Breast epithelium (tissue), 4 donors: ENCODE measurements at places on chromosomes 2 and 18.

DNA sequence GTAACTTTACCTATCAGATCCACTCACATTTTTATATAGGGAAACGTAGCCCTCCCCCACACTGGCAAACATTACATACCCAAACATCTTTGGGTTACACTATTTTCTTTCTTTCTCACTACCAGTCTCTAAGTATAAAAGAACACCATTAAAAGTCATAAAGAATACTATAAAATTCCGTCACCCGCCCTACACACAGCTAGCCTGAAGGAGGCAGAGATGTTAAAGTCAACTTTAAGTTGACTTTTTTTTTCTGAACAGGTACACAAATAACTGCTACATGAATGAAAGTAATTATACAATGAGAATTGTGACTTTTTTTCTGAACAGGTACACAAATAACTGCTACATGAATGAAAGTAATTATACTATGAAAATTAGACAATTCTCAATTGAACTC, 628.3 kb downstream of the NUP35 start:
- DNase-seq, result no peak

GRCh38 chr2:183348492-183348891, 224.2 kb downstream of the NUP35 start:
- no peak for DNase-seq

- DNase-seq, result no peak
Observed at GRCh38 chr2:12269041-12269972, 447.4 kb upstream of the TRIB2 start.

DNA sequence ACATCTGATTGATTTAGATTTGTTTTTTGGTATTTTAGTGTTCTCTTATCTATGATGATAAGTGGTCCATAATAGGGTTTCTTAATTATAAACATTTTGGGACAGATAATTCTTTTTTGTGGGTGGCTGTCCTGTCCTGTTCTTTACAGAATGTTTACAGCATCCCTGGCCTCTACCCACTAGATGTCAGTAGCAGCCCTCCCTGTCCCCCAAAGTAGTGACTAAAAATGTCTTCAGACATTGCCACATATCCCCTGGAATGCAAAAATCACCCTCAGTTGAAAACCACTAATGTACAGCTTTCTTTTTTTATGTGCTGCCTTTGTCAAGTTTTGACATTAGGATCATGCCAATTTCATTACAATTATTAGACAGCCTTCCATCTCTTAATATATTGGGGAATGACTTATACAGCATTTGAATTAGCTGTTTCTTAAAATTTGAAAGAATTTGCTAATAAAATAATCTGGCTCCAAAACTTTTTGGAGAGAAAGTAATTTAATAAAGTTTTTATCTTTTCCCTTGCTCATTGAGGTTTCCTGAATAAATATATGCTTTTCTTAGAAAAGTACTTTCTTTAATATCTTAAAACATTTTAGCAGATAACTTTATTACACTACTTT, 19.5 kb downstream of the WIPF1 start:
- no peak for DNase-seq

- no peak for DNase-seq
Observed at GRCh38 chr2:233831011-233831721, 23.2 kb downstream of the HJURP start.

DNA sequence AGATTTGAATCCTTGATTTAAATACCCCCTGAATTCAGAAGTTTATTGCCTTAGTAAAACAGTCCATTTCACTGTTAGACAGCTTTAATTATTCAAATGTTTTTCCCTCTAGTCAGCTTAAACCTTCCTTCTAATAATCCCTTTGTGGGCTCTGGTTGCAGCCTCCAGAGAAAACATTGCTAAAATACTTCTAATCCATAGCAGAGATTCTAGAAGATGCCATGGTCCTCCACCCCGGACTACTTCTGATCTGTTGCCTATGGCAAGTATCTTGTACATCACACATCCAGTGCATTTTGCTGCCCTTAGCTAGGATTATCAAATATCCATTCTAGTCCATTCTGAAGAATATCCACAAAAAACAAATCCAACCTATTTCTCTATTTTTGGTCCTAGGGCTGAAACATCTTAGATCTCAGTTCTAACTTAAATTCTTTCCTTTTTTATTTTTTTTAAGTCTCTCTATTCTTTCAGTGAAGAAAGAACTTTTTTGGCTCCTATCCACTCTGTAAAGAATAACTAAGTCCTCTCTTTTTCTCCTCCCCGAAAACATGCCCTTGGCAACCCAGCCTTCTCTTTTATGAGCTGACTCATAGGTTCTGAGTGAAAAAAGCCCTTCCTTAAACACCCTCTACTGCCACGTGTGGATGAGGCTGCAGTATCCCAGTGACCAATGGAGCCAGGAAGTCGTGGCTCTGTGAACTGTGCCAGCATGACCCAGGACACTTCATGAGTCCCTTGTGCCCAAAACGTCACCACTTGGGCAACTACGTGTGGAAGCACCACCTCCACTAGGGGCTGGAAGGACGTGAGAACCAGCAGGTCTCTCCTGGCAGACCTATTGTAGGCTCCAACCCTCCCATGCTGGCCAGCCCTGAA, 349.8 kb downstream of the TNS1 start:
- peak; percentile 55 for DNase-seq

GRCh38 chr18:48909721-48910120, 41.0 kb downstream of the SMAD7 start:
- no peak for DNase-seq

DNA sequence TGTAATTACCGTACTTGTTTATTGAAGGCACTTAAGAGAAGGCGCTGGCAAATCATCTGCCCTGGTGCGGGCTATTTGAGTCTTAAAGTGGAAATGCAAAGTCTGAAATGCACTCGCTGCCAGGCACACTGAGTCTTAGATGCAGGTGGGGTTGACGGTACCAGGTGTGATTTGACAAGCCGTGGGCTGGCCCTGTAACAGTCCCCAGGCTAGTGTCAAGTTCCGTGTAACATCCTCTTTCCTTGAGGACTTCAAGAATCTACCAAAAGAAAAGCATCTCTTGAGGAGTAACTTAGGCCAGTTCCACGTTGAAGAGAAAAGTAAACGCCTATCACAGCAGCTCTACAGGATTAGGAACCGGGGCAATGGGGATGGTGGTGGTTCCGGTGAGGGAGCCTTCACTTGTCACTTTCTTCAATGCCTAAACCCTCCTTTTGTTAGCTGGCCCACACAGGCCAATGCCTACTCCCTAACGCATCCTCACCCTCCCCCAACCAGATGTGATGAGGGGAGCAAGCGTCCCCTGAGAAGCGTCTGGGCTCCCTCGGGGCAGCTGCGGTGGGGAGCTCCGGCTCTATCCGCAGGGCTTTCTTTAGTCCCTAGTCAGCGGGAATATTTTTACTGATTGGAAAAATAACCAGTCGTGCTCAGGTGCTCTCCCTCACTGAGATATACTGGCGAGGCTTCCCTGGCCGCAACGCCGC, 1.5 kb upstream of the UGP2 start:
- DNase-seq, result no peak

- no peak for DNase-seq
Observed at GRCh38 chr18:35442701-35443100, 55.1 kb downstream of the INO80C start.

DNA sequence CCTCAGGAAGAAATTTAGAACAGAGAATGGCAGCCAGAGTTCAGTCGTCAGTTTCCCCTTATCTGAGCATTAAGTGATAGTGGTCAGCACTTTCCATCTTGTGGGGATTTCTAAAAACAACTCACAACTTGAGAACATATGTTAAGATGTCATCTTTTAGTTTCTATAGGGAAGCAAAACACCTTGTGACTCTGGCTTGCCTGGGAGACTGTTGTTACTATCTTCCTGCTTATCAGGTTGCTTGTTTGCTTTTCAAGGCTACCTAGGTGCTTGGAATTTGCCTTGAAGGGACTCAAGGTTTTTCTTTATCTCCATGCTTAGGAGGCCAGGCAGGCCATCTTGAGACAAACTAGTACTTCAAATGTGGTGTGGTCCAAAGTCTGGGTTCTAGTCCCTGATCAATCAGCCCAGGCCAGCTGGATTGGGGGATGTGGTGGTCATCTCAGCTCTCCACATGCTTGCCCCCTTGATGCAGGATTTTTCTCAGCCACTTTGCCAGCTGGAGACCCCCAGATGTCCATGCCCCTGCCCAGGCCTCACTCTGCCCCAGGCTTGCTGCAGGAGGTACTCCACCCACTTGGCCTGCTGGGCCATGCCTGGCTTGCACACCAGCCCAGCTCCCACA, 125.9 kb downstream of the LYPD1 start:
- no peak for DNase-seq

GRCh38 chr18:55213586-55213985, 254.3 kb upstream of the CCDC68 start:
- DNase-seq, result no peak

- no peak for DNase-seq
Observed at GRCh38 chr2:37982847-37983246, 57.8 kb downstream of the RMDN2 start.

- DNase-seq, result no peak
Observed at GRCh38 chr2:176514805-176515500, 245.7 kb downstream of the MTX2 start.

GRCh38 chr2:226272435-226272834, 527.2 kb downstream of the IRS1 start:
- no peak for DNase-seq

- DNase-seq, result no peak
Observed at GRCh38 chr2:28172114-28172898, 220.4 kb upstream of the FOSL2 start.

DNA sequence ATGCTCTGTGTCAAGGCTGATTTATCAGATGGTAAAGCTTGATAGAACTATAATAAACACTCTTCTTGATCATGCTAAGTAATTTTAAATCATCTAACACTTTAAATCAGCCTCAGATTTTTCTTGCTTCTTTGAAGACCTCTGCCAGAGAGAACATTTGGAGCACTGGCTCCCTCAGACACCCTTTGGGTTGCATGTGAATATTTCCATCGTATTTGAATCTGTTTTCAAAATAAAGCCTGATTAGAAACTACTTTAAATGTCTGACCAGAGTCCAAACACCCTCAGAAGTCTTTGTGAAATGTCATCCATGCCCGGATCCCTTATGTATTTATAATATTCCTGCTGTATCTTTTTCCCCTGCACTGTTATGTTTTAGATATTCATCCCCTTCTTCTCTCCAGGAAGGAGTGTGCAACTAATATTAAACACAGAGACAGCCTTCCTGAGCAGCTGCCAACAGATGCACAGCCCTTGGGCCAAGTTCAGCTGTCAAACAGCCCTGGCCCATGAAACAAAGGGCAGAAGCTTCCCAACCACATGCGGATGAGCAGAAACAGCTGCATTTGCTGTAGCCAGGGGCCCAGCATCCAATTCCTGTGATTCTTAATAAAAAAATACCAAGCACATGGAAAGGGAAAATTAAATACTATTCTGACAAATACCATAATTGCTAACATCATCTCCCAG, 46.5 kb downstream of the DPP10 start:
- no peak for DNase-seq

- no peak for DNase-seq
Observed at GRCh38 chr18:8140841-8141501, 468.3 kb upstream of the RAB12 start.

GRCh38 chr2:182319556-182320505, 107.0 kb downstream of the PDE1A start:
- DNase-seq, result no peak

- DNase-seq, result no peak
Observed at GRCh38 chr18:36513556-36513955, 216.0 kb downstream of the FHOD3 start.
